Lower lobe of right lung (tissue), 2 donors: ENCODE measurements at places on chromosomes 7 and 10. TPM values are rescaled to one million over a fixed set of nuclear protein-coding genes. Genes with fewer than 3 reads are reported as not detected.

DNA sequence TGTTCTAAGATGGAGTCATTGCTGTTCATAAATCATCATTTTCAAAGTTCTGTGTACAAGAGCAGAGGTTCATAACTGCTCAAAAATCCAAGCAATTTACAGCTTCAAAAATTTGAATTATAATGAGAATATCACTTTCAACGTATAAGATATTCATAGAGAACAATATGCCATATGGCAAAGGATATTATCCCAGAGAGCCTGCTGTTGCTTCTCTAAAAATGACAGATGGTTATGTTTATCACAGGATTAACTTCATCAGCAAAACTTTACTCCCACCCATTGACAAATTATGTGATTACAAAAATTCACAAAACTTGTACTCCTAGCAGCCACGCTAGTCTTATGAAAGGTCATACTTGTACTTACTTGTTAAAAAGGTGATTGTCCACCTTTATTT lies 105.1 kb downstream of the PIP4K2A start:
- no peak for DNase-seq

- DNase-seq = no peak
Measured at GRCh38 chr7:57384380-57384779, 65.6 kb upstream of the ZNF716 start.

The HGF gene
- total RNA-seq = 17.2 TPM

The ASB10 gene
- total RNA-seq = not detected

GRCh38 chr7:26439521-26440232 lies 148.0 kb downstream of the SNX10 start:
- no peak for DNase-seq

- no peak for DNase-seq
Measured at GRCh38 chr7:135184254-135184841, 13.8 kb upstream of the CYREN start.

DNA sequence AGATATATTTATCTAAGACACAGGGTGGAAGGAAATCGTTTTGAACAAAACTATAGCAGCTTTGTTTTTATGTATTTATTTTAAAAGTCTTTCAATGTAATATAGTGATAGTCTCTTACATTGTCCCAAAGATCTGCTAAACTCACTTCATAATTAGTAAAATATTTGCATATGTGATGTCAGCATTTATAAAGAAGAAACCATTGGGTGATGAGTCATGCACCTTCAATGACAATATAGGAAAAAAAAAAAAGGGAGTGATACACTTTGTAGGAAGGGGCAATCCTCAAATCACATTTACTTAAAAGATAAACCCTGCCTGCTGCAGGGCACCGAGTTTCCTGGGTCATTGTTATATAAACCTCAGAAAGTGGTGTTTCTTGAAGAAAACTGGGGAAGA lies 112.4 kb upstream of the SEMA3C start:
- DNase-seq = no peak

DNA sequence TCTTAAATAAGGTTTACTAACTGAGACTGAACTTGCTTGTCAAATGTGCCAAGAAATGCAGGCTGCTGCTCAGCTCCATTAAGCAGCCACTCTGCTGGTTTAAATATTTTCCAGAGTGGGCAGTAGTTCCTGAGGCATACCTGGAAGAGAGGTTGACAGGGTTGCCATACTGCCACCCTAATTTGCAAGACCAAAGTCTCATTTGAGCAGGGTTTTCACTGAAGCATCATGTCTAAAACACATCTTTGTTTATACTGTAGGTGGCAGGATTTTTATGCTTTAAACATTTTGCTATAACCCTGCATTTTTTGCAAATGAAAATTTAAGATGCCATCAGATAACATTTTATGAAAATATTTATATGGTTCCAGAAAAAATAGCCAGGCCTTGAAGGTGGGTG lies 618.0 kb upstream of the LRRTM3 start:
- DNase-seq = no peak

GRCh38 chr10:87053111-87053510 lies 33.0 kb downstream of the FAM25A start:
- DNase-seq = no peak

DNA sequence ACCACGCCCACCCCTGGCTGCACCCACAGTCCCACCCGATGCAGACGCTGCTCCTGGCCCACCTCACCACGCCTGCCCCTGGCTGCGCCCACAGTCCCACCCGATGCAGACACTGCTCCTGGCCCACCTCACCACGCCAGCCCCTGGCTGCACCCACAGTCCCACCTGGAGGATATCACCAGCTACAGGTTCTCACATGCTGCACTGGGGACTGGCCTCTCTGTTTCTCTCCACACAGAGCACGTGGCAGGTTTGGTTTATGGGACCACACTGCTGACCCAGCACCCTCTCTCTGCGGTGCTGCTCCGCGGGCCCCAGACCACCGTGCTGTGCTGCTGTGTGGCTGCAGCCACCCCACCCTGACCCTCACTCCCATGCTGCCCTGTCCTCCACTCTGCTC lies 120.9 kb downstream of the VIPR2 start:
- DNase-seq = no peak

DNA sequence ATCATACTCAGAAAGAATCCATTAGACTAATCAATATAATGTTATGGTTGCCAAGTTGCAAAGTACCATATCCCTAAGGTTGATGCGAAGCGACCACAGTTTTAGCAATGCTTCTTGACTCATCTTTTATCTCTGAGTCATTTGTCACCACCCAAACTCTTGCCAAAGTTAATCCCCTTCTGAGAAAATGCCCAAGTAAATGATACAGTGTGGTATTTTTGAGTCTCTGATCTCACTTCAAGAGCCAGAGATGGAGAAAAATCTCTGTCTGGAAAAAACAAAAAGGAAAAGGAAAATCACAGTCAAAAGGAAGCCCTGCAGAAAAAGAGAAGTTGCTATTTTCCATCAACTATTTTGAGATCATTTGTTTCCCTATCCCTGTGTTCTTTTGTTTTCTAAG lies 26.7 kb upstream of the OTUD1 start:
- no peak for DNase-seq

DNA sequence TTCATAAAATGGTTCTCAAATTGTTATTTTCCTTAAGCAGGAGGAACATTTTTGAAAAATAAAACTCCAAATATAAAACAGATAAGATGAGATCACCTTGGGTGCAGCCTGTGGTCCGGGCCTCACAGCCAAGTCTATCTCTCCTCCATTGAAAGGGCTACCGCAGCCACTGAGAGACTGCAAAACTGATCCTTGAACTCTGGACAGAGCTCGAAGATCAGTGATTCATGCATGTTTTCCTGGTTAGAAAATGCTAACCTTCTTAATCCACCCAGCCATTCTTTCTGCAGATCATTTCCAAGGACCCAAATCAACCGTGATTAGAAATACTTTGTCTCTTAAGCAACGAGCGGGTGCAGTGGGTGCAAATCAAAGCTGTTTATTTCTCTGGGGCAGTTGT lies 378.8 kb downstream of the PLXDC2 start:
- no peak for DNase-seq

DNA sequence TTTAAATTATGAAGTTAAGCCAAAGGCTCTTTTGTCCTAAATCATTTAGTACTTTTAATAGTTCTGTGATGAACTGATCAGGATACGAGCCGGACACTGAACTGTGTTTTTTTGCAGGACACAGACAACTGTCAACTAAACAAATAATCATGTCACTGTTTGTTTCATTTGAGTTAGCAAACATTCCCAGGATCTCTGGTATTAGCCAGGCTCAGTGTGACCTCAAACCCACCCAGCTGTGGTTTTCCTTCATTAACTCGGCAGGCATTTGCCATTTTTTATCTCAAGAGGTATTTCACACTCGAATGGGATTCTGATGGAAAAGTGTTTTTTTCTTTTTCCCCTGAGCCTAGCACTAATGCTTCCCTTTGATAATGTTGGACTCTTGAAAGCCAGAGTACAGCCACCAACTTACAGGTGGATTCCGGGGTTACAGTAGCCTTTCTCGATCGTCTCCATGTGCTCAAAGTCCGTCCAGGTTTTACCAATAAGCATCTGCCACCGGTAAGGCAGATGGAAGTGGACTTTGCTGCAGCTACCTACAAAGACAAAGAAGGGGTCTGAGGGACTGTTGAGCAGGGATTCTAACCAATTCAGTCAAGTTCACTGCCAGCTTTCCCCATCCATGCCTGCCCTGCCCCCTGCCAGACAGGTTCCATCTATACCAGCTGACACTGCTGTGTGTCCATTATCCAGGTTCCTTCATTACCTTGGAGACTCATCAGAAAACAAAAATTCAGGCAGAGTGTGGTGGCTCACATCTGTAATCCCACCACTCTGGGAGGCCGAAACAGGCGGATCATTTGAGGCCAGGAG lies 33.4 kb downstream of the ZC3HAV1 start:
- DNase-seq = no peak

DNA sequence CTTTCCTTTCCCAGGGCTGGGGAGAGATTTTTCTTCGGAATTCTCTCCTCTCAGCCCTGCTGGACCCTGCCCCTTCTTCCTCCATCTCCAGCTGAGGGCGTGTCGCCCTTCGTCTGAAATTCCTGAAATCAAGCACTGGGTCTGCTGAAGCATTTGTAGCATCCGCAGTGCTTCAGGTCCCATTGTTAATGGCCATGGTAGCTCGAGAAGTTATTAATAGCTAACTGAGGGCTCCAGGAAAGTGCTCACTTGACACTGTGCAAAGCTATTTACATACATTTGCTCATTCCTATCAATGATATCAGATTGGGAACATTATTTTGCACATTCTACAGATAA lies 515 bp downstream of the FAM149B1 start:
- no peak for DNase-seq

The AGR3 gene
- total RNA-seq = 105 TPM

- no peak for DNase-seq
Measured at GRCh38 chr7:44615793-44616192, 9.4 kb downstream of the OGDH start.

The PILRA gene
- total RNA-seq = 48.7 TPM

The ZNF277 gene
- 33.3 TPM for total RNA-seq

GRCh38 chr7:147279514-147279913 lies 1162.9 kb downstream of the CNTNAP2 start:
- DNase-seq = no peak

DNA sequence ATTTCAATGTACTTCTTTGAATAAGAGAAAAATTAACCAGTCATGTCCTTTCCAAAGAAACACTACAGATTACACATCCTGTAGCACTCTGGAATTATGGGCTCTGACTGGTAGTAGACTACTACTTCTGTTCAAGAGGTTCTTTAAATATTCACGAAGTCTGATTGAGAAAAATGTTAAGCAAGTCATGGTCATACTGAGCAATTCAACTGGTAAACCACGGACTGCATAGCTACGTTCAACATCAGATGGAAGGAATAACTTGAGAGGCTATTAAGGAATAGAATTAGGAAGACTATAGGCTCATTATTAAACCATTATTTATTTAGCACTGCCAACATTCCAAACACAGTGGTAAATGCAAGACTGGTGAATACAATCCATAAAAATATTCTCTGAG lies 160.8 kb downstream of the IMMP2L start:
- DNase-seq = no peak

DNA sequence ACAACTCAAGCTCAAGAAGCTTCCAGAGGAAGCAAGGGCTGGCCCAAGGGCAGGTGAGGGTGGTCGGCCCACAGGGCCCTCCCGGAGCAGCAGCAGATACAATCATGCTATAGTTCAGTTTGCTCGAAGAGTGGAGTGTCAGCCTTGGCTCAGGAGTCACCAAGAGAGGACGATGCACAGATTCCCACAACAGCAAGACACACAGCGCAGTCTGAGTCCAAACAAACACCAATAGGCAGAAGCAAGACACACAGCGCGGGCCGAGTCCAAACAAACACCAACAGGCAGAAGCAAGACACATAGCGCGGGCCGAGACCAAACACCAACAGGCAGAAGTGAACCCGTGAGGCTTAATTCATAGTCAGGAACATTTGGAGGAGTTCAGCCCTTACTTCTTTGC lies 138.4 kb downstream of the PTPRN2 start:
- no peak for DNase-seq

DNA sequence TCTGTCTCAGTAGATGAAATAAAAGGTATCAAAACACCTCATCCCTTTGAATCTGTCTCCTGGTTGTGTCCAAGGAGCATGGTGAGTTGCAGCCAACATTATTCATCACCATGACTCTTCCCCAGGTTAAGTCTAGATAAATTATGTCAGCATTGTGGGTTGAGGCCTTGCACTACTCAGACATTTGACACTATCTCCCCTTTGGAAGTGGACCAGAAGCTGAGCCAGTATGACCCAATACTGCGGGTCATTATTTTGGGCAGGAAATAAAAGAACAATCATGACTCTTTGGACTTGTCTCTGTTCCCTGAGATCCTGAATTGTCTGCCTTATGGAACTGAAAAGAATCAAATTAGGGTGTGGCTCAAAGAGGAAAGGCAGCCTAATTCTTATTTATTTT lies 168.2 kb upstream of the FAM171A1 start:
- DNase-seq = no peak

The SERPINE1 gene
- total RNA-seq = 15.4 TPM

The FFAR4 gene
- total RNA-seq = 13.7 TPM

The OR9A2 gene
- not detected for total RNA-seq

The STEAP1B gene
- total RNA-seq = 1.5 TPM

- DNase-seq = no peak
Measured at GRCh38 chr7:46630031-46630430, 709.0 kb upstream of the IGFBP3 start.

GRCh38 chr10:3400348-3400747 lies 227.8 kb upstream of the PITRM1 start:
- DNase-seq = no peak

GRCh38 chr10:28295336-28295735 lies 7.5 kb downstream of the MPP7 start:
- DNase-seq = no peak

The SHTN1 gene
- total RNA-seq = 43.1 TPM

GRCh38 chr7:5237286-5237685 lies 45.5 kb upstream of the SLC29A4 start:
- peak; percentile 73 for DNase-seq

- DNase-seq = no peak
Measured at GRCh38 chr7:43689115-43689514, 40.2 kb downstream of the COA1 start.

- no peak for DNase-seq
Measured at GRCh38 chr7:38025815-38026214, 105.4 kb downstream of the EPDR1 start.

The GIMAP1 gene
- 18.8 TPM for total RNA-seq

The CALML5 gene
- total RNA-seq = not detected

The SLC26A5 gene
- total RNA-seq = 1.8 TPM

The TASOR2 gene
- total RNA-seq = 48.9 TPM

GRCh38 chr7:106206826-106207541 lies 77.8 kb downstream of the NAMPT start:
- DNase-seq = no peak

DNA sequence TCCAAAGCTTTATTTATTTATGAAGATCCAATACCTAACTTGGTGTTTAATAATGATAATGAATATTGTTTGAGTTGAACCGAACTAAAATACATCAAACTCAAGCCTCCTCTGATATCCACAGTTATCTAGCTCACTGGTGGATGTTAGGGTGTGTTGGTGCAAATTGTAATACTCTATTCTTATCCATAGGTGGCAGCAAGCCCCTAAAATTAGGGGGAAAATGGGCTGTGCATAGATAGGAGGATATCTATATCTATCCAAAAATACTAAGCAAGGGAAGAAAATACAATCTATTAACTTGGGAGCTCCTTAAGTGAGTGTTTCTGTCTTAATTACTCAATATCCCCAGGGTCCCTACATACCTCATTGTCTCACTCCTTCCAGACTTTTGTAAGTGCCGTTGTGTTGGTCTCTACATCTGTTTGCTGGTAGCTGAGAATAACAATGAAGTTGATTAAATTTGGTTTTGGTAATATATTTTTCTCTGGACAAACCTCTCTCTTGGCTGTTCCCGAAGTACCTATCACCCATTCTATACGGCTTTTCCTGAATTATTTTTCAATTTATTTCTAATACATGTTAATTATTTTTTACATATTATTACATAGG lies 55.0 kb upstream of the VWDE start:
- DNase-seq = no peak

GRCh38 chr10:68132391-68132790 lies 23.1 kb downstream of the MYPN start:
- DNase-seq = no peak
